ENCODE measurements at places on chromosomes 13 and 19. TPM values are rescaled to one million over a fixed set of nuclear protein-coding genes. Genes with fewer than 3 reads are reported as not detected.

Gene PSG6
- total RNA-seq, result not detected

Gene BCL3
- 5.2 TPM for total RNA-seq

- no peak for DNase-seq
Observed at GRCh38 chr19:47432091-47432490, 12.8 kb upstream of the MEIS3 start.

- no peak for DNase-seq
Observed at GRCh38 chr19:48807590-48808308, 3.1 kb downstream of the BCAT2 start.

GRCh38 chr13:64428196-64428595, 2801.9 kb downstream of the PCDH9 start:
- no peak for DNase-seq

Measured in foreskin keratinocyte (primary cell).